ENCODE measurements at places on chromosomes 2 and 18. TPM values are rescaled to one million over a fixed set of nuclear protein-coding genes. Genes with fewer than 3 reads are reported as not detected.

GRCh38 chr2:164420787-164421186 is 200.5 kb downstream of the GRB14 start:
- no peak for DNase-seq

DNA sequence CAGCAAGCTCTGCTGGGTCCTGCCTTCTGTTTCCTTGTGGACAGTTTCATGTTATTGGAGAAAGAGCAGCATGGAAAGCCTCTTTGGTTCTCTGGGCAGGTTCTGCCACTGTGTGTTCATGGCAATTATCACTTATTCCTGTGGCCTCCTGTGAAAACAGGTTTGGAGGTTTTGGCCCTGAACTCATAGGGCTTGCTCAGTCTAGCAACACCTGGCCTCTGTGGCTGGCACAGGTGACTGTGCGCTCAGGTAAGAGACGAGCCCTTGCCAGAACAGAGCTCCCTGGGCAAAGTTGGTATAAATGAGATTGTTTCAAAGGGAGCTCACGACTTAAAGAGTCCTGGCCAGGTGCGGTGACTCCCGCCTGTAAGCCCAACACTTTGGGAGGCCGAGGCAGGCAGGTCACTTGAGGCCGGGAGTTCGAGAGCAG is 5.7 kb downstream of the CEP68 start:
- DNase-seq = no peak

DNA sequence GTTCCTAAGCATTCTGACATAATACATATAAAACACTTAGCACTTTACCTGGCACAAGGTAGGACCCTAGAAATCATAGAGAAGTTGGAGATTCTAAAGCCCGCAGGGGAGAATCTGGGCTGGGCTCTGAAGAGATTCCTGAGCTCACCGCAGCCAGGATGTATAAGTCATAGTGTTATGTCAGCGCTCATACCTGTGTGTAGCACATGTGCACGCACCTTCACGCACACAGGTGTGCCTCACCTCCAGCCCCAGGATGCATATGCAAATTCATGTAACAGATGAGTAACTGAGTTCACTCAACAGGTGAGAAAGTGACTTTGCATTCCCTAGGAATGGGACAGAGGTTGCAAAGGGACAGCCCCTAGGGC is 7.9 kb upstream of the SDC1 start:
- no peak for DNase-seq

DNA sequence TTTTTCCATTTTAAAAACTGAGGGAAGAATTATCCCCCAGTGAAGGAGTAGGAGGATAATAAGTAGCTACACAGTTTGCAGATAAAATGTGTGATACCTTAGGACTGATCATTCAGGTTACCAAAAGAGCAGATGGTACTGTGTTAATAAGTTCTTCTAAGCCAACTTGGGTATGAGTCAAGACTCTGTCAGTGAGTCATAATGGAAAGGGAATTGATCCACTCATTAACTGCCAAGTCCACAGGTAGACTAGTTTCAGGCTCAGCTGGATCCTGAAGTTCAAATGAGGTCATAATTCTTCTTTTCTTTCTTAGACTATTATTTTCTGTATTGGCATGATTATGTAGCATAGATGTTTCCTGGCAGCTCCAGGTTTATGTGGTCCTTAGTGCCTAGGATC is 142.4 kb upstream of the ALPP start:
- DNase-seq = no peak

DNA sequence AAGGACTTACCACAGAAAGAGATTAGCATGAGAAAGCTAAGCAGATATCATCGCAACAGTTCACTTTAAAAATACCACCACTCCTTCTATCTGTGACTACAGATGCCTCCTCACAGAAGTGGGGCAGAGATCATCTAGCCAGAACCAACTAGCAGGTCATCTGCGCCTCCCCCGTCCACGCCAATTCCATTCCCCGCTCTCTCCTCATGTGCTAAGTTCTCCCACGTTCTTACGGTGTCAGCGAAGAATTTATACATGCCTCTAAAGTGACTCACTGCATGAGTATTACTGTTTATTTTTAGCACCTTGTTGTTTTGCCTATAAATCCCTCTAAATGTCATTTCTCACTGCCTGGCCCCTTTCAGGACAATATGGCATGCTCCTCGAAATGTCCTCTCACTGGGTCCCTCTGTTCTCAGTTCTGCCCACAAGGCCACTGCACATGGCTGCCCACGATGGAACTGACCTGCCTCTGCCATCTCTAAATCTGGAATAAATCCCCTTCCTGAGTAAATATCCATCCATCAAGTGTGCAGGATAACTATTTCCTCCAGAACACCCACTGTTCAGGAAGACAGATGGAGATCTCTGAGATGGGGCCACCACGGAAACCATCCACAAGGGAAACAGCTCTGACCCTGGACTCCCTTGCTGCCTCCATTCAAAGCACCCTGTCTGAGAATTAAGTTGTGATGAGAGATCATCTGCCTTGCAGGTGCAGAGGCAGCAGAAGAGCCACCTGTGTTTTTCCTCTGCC is 137.7 kb downstream of the IRS1 start:
- DNase-seq = no peak

GRCh38 chr18:13611601-13612195 is 114.7 kb downstream of the FAM210A start:
- DNase-seq = peak; percentile 48

DNA sequence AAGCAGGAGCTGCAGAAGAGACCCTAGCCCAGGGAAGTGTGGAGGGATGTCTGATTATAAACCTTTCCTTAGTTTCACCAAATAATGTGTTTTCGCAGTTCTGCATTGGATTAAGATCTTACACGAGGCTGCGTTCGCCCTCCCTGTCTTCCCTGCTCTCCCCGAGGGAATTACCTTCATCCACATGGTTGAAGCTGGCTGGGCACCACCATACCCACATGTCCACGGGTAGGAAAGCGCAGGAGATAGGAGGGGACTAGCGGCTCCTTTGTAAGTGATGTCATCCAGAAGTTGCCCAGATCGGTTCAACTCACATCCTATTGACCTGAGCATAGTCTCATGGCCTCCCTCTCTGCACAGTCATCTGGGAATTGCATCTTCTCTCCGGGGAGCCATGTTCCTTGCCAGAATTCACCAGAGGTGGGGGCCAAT is 1.1 kb downstream of the TTL start:
- peak; percentile 25 for DNase-seq

GRCh38 chr2:2636813-2637212 is 305.7 kb upstream of the MYT1L start:
- no peak for DNase-seq

- no peak for DNase-seq
Measured at GRCh38 chr18:6055711-6056110, 160.4 kb upstream of the TMEM200C start.

- DNase-seq = no peak
Measured at GRCh38 chr18:69949538-69949936, 1.9 kb upstream of the CD226 start.

DNA sequence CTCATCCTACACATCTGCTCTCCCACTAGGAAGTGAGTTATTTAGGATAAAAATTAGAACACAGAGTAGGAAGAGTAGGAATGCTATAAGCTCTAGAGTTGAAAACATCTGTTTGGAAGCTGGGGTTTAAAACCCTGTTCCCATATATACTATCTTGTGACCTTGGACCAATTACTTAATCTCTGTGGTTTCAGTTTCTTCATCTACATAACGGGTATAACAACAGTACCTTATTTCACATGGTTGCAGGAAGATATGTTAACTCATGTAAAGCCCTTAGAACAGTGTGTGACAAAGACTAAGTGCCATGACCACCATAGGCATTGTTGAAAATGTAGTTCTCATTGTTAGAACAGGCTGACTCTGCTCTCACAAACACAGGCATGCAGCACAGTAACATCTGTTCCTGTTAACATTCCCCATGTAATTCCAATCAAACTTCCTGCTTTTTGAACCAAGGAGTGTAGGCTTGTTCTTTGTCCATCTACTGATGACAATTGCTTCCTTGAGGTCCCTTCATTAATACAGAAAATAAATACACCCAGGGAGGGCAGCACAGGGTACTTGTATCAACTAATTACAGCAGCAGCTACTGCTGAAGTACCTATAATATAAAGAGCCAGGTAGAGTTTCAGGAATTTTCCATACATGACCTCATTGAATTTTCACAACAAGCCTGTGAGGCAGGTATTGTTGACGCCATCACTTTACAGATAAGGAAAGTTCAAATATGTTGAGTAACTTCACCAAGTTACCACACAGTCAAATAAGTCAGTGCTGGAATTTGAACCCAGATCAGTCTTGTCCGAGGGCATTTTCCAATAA is 204.2 kb downstream of the L3MBTL4 start:
- DNase-seq = no peak

GRCh38 chr18:31206071-31206470 is 43.4 kb upstream of the DSC1 start:
- DNase-seq = no peak

Gene CASP8
- 9.1 TPM for polyA plus RNA-seq
